MCF 10A (cell line): ENCODE measurements at places on chromosomes 1 and 21. TPM values are rescaled to one million over a fixed set of nuclear protein-coding genes. Genes with fewer than 3 reads are reported as not detected.

GRCh38 chr1:159121526-159121925 lies 45.0 kb upstream of the AIM2 start:
- H3K27ac ChIP-seq: no peak overlapping the region
- peak; percentile 40 for DNase-seq
- no peaks in the 10 kb centered on the region for H3K36me3 ChIP-seq
- no peaks in the 10 kb centered on the region for H3K27me3 ChIP-seq

DNA sequence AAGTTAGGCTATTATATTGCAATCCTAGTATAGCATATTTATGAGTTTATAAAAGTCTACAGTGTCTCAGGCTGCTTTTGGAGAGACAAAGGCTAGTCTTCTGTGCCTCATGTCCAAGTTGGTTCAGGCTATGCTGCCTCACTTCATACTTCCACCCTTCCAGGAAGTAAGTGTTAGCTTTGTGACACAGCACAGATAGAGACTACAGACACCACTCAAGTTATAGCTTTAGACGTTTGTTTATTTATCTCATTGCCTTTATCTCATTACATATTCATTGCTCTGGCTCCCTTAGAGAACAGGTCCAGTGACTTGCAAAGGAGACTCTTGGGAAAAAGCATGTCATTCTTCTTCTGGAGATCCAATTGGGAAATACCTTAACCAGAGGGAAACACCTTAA lies 22.6 kb upstream of the GBP4 start:
- H3K36me3 ChIP-seq: no peaks in the 10 kb centered on the region
- H3K27me3 ChIP-seq: no peaks in the 10 kb centered on the region
- no peak overlapping the region for H3K4me3 ChIP-seq
- no peak overlapping the region for H3K27ac ChIP-seq
- H3K4me1 ChIP-seq: no peaks in the 10 kb centered on the region

DNA sequence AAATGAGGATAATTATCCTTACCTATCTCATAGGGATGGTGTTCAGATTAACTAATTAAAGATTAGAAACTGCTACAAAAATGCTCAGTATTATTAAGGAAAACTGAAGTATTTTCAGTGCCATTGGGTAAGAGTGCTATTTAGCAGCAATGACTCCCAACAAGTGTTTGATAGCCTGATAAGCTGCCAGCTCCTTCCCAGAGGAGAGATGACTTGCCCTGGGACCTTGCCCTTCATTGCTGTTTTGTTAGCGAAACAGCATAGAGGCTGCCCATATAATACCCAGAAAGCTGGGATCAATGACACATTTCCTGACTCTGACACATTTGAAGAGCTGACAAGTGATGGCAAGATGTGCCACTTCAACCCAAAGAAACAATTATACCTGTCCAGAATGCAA lies 592.2 kb downstream of the ADGRL2 start:
- H3K36me3 ChIP-seq: no peaks in the 10 kb centered on the region
- no peaks in the 10 kb centered on the region for H3K27me3 ChIP-seq
- peak overlapping the region; percentile 7 for H3K27ac ChIP-seq
- H3K4me3 ChIP-seq: no peak overlapping the region

DNA sequence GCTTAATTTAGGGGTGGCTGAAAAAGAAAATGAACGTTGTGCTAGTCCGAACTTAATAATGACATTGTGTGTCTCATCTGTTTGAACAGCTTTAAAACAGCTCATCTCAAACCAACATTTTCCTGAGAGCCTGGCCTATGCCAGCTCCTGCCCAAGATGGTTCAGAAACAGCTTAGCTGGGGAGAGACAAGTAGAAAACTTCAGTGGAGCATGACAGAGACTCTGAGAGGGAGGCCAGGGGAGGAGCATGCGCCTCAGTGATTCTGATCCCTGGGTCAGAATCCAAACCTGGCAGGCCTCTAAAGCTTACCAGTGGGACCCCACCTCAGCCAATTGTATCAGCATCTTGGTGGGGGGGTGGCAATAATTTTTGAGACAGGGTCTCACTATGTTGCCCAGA lies 99.3 kb downstream of the TAS1R2 start:
- no peak overlapping the region for H3K27ac ChIP-seq
- peaks cover 55% of the 10 kb centered on the region for H3K27me3 ChIP-seq
- H3K4me1 ChIP-seq: no peaks in the 10 kb centered on the region
- no peak overlapping the region for H3K4me3 ChIP-seq

- no peaks in the 10 kb centered on the region for H3K4me1 ChIP-seq
- no peaks in the 10 kb centered on the region for H3K27me3 ChIP-seq
- DNase-seq: no peak
- H3K27ac ChIP-seq: no peak overlapping the region
Measured at GRCh38 chr1:182877842-182878241, 38.7 kb downstream of the DHX9 start.

DNA sequence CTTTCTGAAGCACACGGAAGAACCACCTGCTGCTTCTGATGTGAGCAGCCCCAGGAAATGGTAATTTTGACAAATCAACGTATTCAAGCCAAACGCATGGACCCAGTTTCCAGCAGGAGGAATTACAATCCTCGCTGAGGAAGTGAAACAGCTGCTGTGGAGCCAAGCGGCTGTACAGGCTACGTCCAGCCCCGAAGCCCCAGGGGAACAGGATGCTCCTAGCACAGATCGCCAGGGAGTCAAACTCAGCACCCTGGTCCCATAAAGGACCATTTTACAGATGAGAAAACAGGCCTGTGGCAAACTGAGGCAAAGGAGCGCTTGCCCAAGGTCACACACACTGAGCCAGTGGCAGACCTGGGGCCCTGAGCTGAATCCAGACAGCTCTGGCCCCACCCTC lies 108.0 kb downstream of the PTPRU start:
- H3K36me3 ChIP-seq: no peaks in the 10 kb centered on the region
- no peak overlapping the region for H3K27ac ChIP-seq
- DNase-seq: no peak
- peaks cover 5% of the 10 kb centered on the region for H3K4me1 ChIP-seq
- peaks cover 39% of the 10 kb centered on the region for H3K27me3 ChIP-seq

DNA sequence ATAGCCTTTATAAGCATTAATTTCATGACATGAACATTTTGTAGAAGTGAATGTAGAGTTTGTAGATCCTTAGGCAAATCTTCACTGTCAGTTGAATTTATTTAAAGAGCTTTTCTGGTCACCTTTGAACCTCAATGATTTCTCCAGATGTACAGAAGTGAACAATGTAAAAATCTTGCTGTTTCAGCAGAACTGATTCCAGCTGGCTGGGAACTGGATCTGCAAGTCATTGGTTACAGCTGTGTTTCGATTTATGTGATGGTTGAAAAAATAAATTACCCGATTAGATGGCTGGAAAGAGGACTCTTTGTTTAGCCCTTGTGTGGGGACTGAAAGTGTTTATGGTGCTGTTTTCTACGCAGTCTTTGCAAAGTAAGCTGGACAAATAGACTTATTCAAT lies 849.8 kb downstream of the USP25 start:
- H3K4me1 ChIP-seq: peaks cover 6% of the 10 kb centered on the region
- no peaks in the 10 kb centered on the region for H3K27me3 ChIP-seq
- H3K36me3 ChIP-seq: no peaks in the 10 kb centered on the region
- DNase-seq: no peak

- peak; percentile 53 for DNase-seq
- no peak overlapping the region for H3K4me3 ChIP-seq
- H3K27ac ChIP-seq: no peak overlapping the region
- peaks cover 12% of the 10 kb centered on the region for H3K4me1 ChIP-seq
Measured at GRCh38 chr1:205147191-205147835, 25.5 kb upstream of the RBBP5 start.

The C1QTNF12 gene
- 1.5 and 3.3 TPM in 2 replicates for total RNA-seq

The KRTAP12-2 gene
- total RNA-seq: not detected in 2 replicates

The SYF2 gene
- 40.5 and 43.0 TPM in 2 replicates for total RNA-seq

The ADGRL4 gene
- total RNA-seq: 0.21 TPM in 1 of 2 replicates, not detected in the other
